Stimulated activated CD8-positive, alpha-beta memory T cell treated with anti-CD3 and anti-CD28 coated beads, Interleukin-4, amount 100 ng/mL, for 4 hours (primary cell): ENCODE measurements at places on chromosomes 1 and 21.

DNA sequence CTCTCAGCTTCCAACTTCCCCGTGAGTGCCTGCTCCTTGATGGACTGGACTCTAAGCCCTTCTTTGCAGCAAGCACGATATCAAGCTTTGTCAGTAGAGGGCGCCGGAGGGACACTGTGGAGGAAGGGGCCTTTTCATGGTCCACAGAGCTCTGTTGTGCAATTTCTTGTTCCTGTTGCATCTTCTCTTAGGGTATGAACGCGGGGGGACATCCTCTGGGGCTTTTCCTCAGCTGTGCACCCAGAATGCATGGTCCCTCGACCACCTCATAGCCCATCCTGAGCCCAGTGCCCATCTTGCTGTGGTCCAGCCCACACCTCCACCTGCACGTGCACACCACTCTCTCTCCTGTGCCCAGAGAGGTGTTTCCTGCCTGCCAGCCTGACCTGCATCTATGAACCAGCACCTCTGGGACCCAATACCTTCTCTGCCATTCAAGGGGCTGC is 556.8 kb downstream of the PTPRU start:
- DNase-seq: no peak

GRCh38 chr1:12100071-12100470 is 37.0 kb downstream of the TNFRSF8 start:
- DNase-seq: no peak

GRCh38 chr1:158101927-158102326 is 78.8 kb upstream of the CD1D start:
- no peak for DNase-seq

DNA sequence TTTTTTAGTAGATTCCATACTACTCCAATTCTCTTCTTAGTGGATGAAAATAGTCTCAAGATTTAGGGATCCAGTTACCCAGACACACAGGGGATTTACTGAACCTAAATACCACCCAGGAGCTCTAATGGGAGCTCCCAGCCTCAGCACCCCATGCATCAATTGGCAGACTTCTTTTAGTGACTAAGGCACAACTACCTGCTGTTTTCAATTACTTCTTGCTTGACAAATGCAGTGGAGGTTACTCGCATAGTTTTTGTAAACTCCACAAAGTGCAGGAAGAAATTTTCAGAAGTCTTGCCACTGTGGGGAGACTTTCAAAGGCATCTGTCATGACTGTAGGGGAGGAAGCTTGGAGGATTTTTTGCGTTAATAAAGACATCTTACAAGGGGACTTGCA is 35.5 kb upstream of the MAP10 start:
- no peak for DNase-seq

DNA sequence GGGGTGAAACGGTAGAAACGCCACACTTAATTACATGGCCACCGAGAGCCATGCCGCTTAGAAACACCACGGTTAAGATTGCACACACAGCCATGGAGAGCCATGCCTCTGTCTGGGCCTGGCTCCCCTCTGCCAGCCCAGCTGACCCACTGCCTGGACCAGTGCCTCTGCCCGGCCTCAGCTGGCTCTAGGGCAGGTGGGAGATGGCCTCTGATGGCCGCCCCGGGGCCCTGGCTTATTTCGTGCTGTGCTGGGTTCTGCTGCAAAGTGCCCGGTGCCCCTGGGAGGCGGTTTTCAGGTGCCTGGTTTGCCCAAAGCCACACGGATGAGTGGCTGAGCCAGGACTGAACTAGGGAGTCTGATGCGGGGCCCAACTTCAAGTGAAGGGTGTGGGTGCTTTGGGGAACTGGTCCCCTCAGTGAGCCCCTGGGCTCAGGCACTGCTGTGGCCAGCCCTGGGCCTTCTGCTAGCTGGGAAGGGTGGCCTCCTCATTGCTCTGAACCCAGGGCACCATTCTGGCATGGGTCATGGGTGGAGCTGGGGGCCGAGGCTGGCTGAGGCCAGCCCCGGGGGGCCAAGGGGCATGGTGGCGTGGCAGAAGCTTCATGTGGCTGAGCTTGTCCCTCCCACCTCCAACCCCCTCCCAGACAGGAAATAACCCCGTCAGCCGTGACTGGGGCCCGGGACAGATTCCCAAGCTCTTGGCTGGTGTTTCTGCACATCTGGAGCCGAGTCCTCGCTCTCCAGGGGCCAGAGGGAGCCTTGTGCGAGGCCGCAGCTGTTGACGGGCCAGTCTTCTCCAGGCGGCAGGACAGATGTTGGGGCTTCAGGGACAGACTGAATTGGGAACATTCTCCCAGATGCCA is 1.9 kb upstream of the GPR153 start:
- DNase-seq: no peak
